ENCODE measurements at places on chromosomes 1 and 21. TPM values are rescaled to one million over a fixed set of nuclear protein-coding genes. Genes with fewer than 3 reads are reported as not detected.

- no peak for DNase-seq
Observed at GRCh38 chr1:112359961-112360767, 35.9 kb upstream of the CTTNBP2NL start.

- DNase-seq = no peak
Observed at GRCh38 chr1:93995837-93996536, 86.8 kb upstream of the GCLM start.

Gene FCRLA
- total RNA-seq = not detected

Gene SPATC1L
- 27.5 TPM for total RNA-seq
